CD14-positive monocyte (primary cell): ENCODE measurements at places on chromosomes 4 and X.
A peak's percentile ranks its signal among the peaks of the same experiment; 100 is the strongest.

GRCh38 chr4:148101790-148102189, 340.4 kb downstream of the NR3C2 start:
- no peak for DNase-seq

GRCh38 chr4:99803566-99804101, 13.0 kb upstream of the DAPP1 start:
- DNase-seq: no peak

DNA sequence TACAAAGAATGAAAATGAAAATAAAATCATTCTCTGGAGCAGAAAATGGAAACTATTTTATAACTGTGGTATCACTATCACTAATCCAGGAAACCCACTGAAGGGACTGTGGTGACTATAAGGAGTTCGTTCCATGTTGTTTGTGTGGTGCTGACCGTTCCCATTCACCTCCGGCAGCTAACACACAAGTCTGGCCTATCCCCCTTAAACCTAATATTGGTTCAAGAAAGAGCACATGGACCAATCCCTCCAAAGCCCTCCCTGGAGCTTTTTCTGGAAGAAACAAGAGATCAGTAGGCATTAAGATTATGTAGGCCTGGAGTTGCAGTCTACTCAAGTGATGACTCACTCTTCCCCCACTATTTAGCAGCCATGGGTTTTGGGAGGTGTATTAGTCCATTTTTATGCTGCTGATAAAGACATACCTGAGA, 25.9 kb upstream of the FAM241A start:
- no peak for DNase-seq

GRCh38 chr4:83626245-83626836, 90.4 kb downstream of the GPAT3 start:
- DNase-seq: no peak

GRCh38 chr4:156628858-156629257, 342.7 kb downstream of the PDGFC start:
- DNase-seq: no peak

GRCh38 chr4:15702941-15703403, at the start of gene BST1:
TSS of gene BST1 (plus strand) at chr4:15703065. CDS start at chr4:15703145, 80 bp downstream.
- peak; percentile 96 for DNase-seq

DNA sequence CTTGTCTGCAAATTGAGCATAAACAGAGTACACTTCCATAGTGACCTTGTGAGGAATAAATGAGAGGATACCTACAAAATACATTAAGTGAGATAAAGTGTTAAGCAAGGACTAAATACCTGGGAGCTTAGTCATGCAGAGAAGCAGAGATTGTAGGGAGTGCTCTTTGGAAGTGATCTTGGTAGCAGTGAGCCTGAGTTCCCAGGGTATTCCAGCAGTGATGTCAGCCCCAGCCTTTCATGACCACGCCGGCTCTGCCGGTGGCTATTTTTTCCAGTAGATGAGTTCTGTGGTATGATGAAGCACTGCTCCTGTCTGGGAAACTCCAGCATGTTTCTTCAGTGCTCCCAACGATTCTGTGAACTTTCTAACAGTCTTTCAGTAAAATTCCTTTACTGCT, 391.5 kb upstream of the IGFBP7 start:
- no peak for DNase-seq

- no peak for DNase-seq
Observed at GRCh38 chrX:9644335-9644734, 121.3 kb downstream of the GPR143 start.

DNA sequence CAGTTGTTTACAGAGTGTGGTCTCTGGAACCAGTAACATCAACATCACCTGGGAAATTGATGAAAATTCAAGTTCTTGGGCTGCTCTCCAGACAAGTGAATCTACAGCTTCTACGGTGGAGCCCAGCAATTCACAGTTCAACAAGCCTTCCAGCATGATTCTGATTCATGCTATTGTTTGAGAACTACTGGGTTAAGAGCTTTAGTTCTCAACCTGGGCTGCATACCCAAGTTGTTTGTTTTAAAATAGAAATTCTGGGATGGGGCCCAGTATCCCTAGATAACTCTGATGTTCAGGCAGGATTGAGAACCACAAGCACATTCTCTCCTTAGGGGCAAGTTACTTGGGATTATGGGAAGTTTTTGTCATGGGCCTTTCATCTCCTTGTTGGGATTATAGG, 37.9 kb upstream of the PGK1 start:
- no peak for DNase-seq

DNA sequence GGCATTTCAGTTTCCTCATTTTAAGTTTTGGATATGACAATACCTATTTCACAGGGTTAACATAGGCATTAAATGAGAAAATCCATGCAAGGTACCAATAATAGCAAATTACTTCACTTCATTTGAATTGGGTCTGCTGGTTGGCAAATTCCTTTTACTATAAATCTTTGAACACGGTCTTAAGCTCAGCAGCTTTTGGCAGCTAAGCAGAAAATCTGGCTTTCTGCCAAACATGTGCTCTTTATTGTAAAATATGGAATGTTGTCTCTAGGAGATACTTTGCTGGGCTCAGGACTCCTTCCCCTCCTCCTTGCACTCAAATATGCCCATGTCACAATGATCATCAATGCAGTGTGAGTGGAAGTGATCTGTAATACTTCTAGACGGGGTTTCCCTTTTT, 16.8 kb upstream of the DMP1 start:
- no peak for DNase-seq

DNA sequence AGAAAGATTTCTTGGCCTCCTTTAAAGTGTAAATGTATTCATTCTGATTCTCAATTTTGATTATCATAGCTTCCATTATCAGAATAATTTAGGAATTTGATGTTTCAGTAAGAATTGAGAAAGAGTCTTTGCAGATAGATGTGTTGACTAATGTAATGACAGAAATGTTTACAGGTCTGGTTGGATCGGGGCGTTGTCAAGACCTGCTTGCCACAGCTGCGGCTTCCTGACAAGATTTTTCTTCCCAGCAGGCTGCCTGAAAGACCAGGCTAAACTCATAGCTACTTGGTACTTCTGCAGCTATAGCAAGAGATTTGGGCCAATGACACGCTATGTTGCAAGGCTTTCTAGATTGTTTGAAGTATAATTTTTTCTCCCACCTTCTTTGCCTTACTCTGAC, 91.5 kb upstream of the ANKRD50 start:
- DNase-seq: no peak

- DNase-seq: no peak
Observed at GRCh38 chrX:14010566-14010965, 19.1 kb downstream of the GEMIN8 start.

- DNase-seq: no peak
Observed at GRCh38 chr4:84235126-84235944, 263.8 kb downstream of the NKX6-1 start.

DNA sequence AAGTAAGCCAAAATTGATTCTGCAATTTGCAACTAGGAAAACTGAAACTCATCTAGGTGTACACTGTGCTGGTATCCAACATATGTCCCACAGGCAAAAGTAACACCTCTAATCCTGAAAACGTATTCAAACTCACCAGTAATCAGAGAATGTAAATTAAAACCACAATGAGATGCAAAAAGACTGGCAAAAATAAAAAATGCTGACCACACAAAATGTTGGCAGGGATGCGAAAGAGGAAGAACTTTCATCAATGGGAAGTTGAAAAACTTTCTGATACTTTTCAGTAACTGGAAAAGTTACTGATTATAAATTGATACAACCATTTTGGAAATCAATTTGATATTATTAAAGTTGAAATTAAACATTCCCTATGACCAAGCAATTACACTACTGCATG, 20.1 kb upstream of the CORIN start:
- no peak for DNase-seq

GRCh38 chr4:23298371-23298770, 591.5 kb downstream of the PPARGC1A start:
- no peak for DNase-seq

DNA sequence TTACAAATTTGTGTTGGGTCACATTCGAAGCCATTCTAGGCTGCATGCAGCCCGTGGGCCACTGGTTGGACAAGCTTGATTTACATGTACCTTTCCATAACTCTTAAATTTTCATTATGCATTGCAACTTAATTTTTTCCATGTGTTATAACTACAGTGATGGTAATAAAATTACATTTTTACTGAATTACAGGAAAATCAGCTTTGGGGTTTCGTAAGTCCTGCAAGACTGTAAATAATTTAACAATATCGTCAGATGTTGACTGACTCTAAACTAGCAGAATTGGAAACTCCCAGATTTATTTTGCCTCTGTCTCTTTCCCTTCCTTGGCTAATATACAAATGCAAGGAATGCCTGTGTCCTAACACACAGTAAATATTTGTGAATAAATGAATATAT, 88.0 kb upstream of the RAPGEF2 start:
- DNase-seq: no peak

DNA sequence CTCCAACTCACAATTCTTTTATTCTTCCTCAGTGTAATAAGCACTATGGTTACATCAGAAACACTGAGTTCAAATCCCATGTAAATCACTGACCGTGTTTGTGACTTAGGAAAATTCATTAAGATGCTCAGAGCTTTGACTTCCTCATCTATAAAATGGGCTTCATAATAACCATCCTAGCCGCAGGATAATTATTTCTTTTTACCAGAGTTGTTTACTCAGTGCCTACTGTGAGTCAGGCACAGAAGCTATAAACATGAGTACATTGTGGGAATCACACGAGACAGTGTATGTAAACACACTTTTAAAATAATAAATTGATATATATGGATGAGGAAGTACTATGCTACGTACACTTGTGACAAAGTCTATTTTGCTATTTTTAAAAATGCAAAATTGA, 296.3 kb upstream of the TENM3 start:
- DNase-seq: no peak

DNA sequence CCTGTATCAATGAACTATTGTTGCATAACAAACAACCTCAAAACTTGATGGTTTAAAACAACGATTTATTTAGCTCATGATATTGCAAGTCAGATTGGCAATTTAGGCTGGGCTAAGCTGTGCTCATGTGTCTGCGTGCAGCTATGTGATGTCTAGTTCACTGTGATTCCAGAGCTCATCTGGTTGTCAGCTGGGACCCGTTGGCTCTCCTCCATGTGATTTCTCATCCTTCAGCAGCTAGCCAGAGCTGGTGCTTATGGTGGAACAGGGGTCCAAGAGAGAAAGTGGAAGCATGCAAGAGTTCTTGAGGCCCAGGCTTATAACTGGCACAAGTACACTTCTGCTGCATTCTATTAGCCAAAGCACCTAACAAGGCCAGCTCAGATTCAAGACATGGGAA, 28.8 kb upstream of the TRPC3 start:
- no peak for DNase-seq

GRCh38 chr4:8294036-8294435, 24.5 kb downstream of the HTRA3 start:
- no peak for DNase-seq

GRCh38 chr4:107599841-107600240, 120.2 kb downstream of the PAPSS1 start:
- DNase-seq: no peak

DNA sequence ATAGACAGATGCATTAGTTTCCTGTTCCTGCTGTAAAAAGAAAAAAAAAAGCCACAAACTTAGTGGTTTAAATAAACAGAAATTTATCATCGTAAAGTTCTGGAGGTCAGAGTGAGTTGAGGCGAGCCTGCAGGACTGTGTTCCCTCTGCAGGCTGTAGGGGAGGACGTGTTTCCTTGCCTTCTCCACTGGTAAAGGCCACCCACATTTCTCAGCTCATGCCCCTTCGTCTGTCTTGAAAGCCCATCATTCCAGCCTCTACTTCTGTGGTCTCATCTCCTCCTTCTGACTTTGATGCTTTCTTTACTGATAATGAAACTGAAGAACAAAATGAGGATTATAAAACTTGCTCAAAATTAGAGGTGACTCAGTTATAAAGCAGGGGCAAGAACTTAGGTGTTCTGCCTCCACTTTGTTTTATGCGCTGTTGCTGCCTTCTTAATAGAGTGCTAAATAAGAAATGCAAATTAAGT, 143.0 kb downstream of the STIM2 start:
- no peak for DNase-seq

DNA sequence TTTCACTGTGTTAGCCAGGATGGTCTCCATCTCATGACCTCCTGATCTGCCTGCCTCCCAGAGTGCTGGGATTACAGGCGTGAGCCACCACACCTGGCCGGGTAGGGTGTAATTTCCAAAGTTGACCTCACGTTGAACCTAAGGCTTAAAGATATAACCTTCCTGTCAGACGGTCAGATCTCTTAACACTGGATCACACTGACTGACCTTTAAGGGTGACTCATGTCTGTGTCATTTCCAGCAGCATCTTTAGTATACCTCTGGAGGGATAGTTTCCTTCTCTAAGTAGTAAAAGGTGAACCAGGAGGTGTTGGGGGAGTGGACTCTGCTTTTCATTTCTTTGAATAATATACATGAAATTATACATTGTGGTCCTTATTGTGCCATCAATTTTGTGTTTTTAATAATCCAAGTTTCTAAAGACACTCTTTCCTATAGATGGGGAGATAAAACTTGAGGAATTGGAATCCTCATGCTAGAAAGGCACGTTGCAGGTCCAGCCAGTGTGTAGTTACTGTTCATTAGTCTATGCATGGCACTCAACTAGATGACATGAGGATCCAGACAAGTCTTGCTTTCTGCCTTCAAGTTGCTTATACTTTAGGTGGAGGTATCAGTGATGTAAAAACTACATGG, 45.7 kb downstream of the ARHGAP10 start:
- DNase-seq: no peak

GRCh38 chr4:94757192-94758140, at the start of gene BMPR1B:
TSS of gene BMPR1B (plus strand) at chr4:94757955. CDS start at chr4:95104425, 346,470 bp downstream.
- DNase-seq: no peak

DNA sequence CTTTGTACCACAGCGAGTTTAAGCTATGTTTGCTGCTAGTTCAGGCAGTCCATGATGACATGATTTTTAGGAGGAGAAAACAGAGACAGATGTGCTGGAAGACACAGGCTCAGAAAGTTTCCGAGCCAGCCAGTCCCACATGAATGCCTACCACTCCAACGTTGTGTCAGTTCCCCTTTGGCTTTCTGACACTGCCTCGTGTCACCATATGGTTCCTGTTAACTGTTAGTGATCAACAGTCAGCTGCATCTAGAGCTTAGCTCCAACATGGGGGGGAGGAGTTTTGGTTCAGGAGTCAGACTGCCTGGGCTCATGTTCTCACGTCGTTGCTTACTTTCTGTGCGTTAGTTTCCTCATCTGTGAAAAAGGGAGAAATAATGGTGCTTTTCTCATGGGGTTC, 343.7 kb downstream of the MID1IP1 start:
- DNase-seq: peak; percentile 90

DNA sequence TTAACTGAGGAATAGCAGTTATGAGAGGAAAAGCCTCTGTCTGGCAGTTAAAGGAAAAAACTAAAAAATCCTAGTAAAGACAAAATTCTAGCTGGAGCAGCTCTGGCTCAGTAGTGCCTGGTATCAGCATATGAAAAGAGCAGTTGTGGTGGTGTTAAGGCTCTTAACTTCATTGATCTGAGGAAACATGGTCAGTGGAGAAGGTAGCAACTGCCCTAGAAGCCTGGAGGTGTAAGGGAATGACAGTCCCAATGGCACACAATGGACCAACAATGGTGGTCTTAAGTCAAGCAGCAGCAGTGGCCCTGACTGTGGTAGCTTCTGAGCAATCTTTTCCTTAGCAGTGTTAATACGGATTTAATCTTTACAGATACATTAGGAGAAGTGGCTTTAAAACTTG, 189.6 kb upstream of the POF1B start:
- DNase-seq: no peak

- DNase-seq: peak; percentile 27
Observed at GRCh38 chrX:10217198-10217597, 60.4 kb downstream of the CLCN4 start.
